Ovary (tissue), 10 donors: ENCODE measurements at places on chromosomes 12 and 14.

GRCh38 chr14:99562856-99563748, 40.9 kb downstream of the CCDC85C start:
- peak; percentile 82 for DNase-seq

GRCh38 chr12:76719171-76720041, 44.5 kb upstream of the ZDHHC17 start:
- DNase-seq = no peak

- no peak for DNase-seq
Observed at GRCh38 chr14:33455654-33456345, 495.1 kb downstream of the EGLN3 start.

GRCh38 chr12:97026901-97027300, 119.8 kb downstream of the NEDD1 start:
- no peak for DNase-seq

- DNase-seq = peak; percentile 80
Observed at GRCh38 chr14:105475269-105476096, 862 bp downstream of the CRIP2 start.

- DNase-seq = no peak
Observed at GRCh38 chr14:50874757-50875156, 2.9 kb downstream of the ABHD12B start.

DNA sequence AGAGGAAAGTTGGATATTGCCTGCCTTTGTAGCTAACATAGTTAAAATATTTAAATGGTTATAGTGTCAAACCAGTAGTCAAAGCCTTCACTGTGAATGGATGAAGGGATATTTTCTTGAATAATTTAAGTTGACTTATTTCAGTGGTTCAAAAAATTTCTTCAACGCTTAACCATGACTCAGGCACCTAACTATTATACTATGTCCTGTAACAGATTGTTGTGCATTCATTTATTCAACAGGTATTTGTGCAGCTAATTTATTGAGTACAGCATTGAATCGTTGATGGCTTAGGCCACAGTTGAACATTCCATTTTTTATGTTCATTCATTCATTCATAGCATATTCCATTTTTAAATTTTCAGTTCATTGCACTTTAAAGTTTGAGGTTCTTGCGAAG, 9.2 kb downstream of the HIF1A start:
- no peak for DNase-seq

- DNase-seq = no peak
Observed at GRCh38 chr12:53201639-53202038, 5.4 kb downstream of the ITGB7 start.

DNA sequence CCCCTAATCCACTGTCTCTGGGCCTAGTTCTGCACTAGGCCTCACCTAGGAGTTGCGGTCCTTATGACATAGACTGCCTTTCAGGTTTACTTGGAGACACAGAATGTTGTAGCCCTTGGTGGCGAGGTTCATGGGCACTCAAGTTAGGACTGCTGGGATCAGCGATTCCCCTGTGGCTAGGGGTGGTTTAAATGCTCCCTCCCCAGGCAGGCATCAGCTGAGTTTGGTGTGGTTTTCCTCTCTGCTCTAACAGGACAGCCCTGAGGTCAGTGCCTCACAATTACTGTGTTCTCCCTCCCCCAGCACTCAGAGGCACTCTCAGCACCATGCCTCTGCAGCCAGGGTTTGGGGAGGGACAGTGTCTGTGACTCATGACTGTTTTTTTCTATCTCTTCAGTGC, 22.2 kb upstream of the RDH16 start:
- no peak for DNase-seq

DNA sequence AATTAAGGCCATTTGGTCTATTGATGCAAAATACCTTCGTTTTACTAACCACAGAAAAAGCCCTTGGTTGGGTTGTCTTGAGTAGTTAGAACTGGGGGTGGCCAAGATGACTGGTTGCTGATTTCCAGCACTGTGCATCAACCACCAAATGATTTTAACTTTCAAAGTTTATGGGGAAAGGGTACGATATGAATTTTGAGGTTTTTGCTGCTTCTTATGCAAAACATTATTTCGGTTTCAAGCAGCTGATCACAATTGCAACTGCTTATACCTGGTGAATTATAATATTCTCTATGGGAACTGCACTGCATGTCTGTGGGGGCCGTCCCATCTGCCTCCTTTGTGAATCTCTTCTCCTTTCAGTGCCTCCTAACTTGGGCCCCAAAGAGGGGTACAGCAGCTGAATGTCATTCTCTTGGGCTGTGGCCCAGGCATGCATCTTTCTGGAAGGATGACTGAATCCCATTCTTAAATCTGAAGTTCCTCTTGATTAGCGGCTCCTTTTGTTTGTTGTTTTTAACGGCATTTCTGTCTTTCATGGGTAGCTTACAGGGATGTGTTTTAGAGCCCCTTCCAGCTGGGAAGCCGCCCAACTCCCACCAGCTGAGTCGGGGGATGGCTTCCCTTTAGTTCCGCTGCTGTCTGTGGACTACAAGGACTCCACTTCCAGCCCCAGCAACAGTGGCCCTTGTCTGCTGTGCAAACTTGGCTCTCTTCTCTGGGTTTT, 479.8 kb downstream of the ZFP36L1 start:
- DNase-seq = no peak

DNA sequence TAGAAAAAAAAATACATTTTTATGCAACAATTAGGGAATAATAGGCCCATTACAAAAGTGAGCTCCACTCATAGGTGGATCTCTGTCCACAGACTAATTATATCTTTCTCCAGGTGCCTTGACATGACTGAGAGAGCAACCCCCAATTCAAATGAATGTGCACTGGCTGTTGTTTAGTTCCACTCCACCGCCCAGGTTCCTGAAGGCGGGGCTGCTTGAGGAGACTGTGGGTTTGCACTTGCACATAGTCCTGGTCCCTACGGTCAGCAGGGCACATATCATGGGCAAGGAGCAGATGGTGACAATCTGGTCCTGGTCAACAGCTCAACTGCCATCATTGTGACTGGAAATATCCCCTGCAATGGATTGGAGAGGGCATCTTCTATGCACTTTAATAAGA, 195.6 kb upstream of the PWP1 start:
- no peak for DNase-seq

GRCh38 chr14:27881063-27881462, 885.5 kb upstream of the FOXG1 start:
- DNase-seq = no peak

DNA sequence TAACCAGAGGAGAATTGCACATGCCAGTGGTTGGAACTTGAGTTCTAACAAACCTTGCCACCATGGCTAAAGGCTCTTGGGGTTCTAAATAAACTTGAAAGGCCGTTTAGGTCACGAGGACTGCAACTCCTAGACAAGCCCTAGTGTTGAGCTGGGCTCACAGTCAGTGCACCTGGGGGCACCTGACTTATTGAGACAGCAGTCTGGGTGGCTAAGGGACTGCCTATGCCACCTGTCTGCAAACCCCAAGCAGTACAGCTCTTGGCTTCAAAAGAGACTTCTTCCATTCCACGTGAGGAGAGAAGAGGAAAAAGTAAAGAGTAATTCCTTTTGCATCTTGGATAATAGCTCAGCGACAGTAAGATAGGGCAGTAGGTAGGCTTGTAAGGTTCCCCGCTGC, 765.6 kb upstream of the FOXG1 start:
- DNase-seq = no peak

- no peak for DNase-seq
Observed at GRCh38 chr12:1935700-1936378, 17.4 kb upstream of the CACNA2D4 start.

DNA sequence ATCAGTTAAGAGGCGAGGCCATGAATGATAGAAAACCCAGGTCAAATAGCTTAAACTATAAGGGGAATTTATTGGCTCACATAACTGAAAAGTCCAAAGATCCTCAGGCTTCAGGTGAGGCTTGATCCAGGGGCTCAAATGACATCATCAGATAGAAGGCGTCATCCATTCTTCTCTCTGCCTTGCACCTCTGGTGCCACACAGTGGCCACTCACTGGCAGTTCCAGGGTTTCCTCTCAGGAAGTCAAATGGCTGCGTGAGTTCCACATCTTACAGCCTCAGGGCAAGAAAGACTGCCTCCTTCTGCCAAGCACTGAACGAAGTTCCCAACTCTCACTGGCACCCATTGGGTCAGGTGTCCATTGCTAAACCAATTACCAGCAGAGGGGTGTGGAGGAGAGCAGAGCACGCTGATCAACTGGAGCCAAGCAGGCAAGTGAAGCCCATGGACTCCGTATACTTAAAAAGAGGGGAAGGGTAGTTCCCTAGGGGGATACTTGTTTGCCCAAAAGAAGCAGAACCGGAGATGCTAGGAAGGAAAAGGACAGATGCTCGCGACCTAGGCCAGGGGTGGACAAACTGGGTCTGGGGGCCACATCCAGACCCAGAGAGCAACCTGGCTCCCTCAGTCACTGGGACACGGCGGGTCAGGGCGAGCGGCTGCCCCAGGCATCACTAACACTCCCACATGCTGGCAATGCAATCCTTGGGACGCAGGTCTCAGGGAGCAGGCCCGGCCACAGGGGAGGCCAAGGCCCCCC, 69.3 kb downstream of the SERPINA3 start:
- DNase-seq = no peak

- DNase-seq = no peak
Observed at GRCh38 chr14:52783206-52783605, 8.2 kb downstream of the GNPNAT1 start.

DNA sequence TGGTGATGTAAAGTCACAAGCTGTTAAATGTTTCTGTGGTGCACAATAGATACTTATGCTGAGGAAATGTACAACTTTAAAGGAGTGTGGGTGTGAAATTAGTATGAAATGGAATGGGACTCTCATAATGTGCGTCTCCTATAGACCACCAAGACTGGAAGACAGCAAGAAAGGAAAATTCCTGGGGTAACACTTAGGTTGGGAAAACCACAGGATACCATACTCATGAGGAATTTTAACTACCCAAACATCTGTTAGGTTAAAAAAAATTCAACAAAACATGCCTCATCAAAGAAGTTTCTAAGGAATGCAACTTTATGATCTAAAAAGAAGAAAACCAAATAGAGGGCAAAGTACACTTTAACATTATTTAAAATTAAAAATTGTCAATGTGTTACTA, 113.7 kb upstream of the MYF6 start:
- no peak for DNase-seq

GRCh38 chr12:68813242-68813593, 5.2 kb downstream of the MDM2 start:
- no peak for DNase-seq

DNA sequence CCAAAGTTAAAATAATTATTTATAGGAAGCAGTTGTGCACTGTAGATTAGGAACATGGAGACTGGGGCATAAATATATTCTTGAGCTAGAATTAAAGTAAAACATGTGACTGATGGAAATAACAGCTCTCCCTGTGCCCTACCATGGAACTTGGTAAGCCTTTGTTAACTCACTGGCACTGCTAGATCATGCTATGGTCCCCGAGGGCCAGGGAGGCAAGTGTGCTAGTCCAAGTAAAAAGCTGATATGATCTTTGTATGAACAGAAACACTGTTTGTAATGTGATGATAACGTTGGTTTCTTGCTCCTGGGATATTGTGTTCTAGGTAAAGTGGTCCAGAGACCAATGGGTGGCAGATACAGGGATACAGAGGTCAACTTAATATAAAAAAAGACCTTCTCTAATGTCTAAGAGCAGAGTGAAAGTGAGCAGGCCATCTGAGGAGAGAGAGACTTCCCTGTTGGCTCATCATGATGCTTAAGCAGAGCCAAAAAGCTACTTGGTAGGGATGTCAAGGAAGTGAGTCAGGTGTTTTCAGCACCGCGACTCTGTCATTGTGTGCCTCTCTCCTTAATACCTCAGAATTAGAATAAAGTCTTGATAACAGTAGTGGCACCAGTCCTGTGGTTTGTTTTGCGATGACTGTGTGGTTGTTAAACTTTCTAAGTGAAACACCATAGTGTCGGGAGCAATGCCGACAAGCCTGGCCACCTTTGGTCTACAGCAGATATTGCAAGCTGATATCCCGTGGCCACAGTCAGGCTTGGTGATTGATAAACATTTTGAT, 27.6 kb downstream of the BICD1 start:
- no peak for DNase-seq
